Stimulated activated CD4-positive, alpha-beta T cell treated with anti-CD3 and anti-CD28 coated beads, Interleukin-1b, Interleukin-23, amount 100 ng/mL, for 1 hour (primary cell): ENCODE measurements at places on chromosomes 1 and 21.

DNA sequence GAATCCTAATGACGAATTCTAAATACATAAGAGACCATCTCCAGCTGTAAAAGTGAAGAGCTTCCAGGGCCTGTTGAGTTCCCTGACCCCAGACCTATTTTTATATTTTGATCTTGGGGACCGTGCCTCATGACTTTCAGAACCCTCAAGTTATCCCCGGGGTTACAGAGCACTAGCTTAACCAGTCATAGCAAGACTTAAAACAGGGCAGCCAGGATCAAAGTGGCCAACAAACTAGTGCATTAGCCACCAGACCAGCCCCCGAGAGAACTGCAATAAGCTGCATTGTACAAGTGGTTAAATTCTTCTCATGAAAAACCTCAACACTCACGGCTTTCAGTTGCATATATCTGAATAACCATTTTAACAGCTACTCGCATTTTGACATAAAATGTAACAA, 183.0 kb downstream of the BARHL2 start:
- no peak for DNase-seq

- DNase-seq, result no peak
Measured at GRCh38 chr1:92709738-92710137, 75.2 kb downstream of the EVI5 start.

GRCh38 chr1:183575606-183576005, 14.7 kb downstream of the NCF2 start:
- DNase-seq, result no peak

- no peak for DNase-seq
Measured at GRCh38 chr1:85581802-85582686, 1.5 kb downstream of the CCN1 start.

- no peak for DNase-seq
Measured at GRCh38 chr1:217363319-217363718, 267.6 kb downstream of the GPATCH2 start.

- DNase-seq, result no peak
Measured at GRCh38 chr1:62045574-62045973, 149.1 kb upstream of the L1TD1 start.

- no peak for DNase-seq
Measured at GRCh38 chr1:161119092-161119903, 1.4 kb downstream of the NIT1 start.
